ENCODE measurements at places on chromosomes 7 and 10.

DNA sequence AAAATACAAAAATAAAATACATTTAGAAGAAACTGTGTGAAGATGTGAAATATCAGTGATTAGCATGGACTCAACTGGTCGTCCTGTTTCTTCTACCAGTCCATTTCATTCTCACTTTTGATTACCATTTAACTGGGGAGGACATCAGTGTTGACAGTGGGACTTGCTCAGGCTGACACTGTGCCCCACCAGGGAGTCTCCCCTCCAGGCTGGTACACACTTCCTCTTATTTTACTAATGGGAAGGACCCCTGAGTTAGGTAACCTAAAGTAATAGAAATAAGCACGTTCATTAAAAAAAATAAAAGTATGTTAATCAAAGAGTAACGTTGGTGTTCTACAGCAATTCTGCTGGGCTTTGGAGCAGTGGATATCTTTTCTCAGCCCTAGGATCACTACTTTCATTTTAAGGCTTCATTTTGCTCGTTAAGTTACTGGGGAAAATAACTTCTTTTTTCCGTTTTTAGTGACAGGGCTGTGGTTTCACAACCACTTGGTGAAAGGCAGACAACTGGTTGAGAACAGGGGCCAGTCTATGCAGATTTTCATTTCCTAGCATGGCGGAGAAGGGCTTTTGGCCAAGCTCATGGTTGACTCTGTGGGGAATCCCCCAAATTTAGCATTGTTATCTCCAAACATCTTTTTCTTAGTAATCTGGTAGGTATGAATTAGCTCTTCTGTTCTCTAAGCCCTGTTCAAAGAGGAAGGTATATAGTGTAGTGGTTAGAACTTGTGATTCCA is 2.1 kb downstream of the SNX10 start:
- no peak for DNase-seq

- DNase-seq: no peak
Measured at GRCh38 chr7:137579913-137580640, 236.5 kb upstream of the PTN start.

DNA sequence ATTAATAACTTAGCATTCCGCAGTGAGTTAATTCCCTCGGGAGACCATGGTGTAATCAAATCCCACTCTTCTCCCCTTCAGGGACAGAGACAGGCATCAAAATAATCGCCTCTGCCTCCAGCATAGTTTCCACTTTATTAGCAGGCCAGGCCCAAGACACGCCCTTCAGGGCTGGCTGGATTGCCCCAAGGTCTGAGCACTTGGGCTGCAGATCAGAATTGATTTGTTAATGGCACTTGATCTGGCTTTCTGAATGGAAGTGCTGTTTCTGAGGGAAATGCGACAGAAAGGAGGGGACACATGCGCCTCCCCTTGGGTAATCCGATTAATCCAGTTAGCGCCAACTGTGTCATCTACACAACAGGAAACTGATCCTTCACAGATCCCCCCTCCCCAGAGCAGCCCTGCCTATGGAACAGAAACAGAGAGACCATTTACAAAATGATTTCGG is 15.6 kb downstream of the CHAT start:
- DNase-seq: no peak

DNA sequence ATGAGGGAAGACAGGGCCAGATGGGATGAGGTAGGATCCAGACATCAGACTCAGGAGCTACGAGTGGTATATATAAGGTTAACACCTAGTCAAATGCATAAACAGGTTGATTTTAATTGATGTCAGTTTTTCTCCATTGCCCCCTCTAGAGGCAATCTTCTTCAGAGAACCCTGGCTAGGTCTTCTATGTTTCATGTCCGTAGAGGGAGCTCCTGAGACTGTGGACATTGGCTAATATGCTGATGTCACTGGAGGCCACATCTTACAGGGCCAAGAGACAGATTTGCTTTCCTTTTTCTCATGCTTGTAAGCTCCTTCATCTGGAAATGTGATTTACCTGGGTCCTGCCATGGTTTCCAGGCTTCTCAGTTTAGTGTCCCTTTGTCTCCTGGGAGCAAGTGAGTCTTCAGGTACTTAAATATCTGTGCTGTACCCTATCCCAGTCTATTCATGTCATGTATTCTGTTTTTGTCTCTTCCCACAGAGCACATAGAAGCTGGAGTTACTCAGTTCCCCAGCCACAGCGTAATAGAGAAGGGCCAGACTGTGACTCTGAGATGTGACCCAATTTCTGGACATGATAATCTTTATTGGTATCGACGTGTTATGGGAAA is 161.6 kb upstream of the PRSS1 start:
- no peak for DNase-seq

GRCh38 chr7:77738871-77739270 is 42.6 kb downstream of the RSBN1L start:
- no peak for DNase-seq

DNA sequence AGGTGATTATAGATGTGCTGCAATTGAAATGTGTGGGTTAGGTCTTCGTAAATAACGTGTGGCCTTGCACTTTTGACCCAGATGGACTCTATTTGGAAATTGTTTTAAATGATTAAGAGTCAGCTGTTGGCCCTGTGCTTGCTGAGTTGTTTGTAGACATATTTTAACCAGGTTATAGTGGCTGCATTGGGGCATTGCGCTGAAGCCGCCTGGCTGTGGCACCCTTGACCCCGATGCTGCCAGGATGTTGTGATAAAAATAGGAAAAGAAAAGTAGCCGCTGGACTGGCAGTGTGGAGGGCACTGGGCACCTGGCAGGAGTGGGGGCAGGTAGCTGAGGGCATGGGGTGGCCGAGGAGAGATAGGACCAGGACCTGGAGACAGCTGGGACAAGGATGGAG is 13.4 kb downstream of the LRRC27 start:
- no peak for DNase-seq

GRCh38 chr10:101229266-101230182 is at the start of gene LBX1:
TSS of gene LBX1 (minus strand) at chr10:101229463. CDS start at chr10:101228815, 648 bp downstream.
- DNase-seq: no peak

- DNase-seq: no peak
Measured at GRCh38 chr7:151113344-151114150, 27.3 kb downstream of the AGAP3 start.

DNA sequence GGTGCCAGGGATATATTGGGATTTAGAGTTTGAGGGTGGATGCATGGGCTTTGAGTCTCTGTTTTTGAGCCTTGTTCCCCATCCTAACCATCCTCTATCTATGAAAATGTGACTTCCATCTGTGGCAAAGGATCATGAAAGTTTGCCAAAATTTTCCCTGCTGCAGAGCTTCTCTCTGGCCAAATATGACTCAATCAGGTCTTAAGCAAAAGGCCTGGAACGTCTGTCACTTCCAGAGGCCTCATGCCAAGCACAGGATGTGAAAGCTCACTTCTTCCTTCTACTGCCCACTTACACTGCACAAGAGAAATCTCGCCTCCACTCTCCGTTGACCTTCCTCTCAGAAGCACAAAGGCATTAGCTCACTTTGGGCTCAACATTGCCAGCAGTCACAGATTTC is 696.9 kb upstream of the NRP1 start:
- no peak for DNase-seq

DNA sequence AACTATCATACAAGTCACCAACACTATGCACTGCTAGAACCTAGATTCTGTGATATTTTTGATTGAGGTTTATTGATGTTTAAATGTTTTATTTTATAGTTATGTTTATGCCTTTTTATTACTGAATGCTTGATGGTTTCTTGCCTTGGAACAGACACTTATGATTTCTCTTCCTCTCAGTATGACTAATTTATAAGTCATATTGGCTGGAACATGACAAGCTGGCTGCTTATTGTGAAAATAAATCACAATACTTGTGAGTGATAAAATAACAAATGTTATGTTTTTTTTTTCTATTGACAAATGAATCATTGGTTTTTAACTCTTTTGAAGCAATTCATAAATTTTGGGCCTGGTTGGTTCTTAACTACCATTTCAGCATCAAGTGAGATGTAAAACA is 142.0 kb upstream of the MALRD1 start:
- DNase-seq: no peak

- DNase-seq: no peak
Measured at GRCh38 chr10:77131214-77131613, 506.4 kb downstream of the KCNMA1 start.

DNA sequence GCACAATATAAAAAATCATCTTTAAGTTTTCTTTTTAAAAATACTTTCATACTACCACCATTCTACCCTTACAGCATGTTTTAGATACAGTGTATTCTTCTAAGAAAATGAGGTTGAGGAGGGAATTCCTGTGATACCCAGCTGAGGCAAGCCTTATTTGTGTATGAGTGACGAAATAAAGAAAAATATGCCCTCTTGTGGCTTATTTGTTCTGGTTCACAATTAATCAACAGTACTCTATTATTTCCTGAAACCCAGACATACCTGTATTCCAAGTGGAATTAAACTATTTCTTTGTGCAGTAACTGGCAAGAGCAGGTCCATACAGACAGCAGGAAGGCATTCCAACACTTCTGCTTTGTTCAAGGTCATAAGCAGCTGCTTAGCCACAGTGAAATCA is 4.5 kb upstream of the SEMA3D start:
- no peak for DNase-seq

DNA sequence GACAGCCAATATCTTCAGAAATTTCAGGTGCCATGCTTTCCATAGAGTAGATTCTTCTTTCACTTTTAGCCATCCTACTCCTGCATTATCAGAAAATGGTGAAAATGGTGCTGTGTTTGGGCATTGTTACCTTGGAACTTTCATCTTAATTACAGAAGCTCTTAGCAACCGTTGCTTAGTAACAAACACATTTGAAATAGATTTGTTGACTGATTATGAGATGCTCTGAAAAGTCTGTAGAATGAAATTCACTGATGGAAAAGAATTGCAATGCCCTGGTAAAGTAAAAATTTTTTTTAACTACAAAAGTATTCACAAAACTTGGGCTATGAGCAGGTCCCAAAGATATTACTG is 249.3 kb upstream of the NEBL start:
- DNase-seq: no peak

DNA sequence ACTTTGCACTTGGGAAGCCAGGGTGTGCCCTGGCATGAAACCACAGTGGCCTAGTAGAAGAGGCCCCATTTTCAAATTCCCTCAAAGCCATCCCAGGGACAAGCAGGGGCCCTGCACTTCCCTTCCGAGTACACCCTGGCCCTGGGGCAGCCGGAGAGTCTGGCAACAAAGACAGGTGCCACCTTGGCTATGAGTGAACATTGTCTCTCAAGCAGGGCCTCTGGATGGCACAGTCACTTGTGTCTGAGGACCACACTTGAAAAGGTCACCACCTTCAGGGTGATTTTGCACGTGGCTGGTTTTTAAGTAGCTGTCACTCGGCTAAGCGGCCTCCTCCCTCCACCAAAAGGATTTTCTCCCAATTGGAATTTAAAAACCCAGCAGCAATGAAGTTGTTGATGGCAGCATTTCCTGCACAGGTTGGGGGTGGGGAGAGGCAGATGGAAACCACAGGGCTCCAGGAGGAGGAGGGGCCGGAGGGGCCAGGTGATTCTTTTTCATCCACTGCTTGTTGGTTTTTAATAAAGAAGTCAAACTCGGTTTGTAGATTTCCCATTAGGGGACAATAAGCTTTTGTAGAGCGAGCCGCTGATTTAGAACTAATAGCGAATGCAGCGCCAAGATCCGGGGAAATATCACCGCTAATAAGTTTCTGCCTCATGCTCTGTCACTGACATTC is 33.9 kb downstream of the C10orf105 start:
- no peak for DNase-seq

DNA sequence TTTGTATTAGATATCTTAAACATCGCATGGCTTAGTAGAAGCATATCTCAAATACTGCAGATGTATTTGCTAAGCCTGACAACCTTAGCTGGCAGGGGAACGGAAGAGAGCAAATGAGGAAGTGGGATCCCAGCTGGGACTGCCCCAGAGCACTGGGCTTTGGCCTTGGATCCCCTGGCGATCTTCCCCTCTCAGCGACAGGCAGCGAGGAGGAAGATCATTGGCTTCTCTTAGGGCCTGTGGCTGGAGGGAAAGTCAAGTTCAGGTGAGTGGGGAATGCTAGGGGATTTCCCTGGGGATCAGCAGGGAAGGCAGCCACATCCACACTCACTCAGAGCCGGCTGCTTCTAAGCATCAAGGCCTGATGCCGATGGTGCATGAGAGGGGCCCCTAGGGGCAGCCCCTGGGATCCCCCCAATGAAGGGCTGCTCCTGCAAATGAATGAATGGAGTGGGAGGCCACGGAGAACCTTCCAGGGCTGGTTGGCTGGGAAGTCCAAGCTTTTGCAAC is 42.0 kb downstream of the LYZL2 start:
- DNase-seq: no peak

DNA sequence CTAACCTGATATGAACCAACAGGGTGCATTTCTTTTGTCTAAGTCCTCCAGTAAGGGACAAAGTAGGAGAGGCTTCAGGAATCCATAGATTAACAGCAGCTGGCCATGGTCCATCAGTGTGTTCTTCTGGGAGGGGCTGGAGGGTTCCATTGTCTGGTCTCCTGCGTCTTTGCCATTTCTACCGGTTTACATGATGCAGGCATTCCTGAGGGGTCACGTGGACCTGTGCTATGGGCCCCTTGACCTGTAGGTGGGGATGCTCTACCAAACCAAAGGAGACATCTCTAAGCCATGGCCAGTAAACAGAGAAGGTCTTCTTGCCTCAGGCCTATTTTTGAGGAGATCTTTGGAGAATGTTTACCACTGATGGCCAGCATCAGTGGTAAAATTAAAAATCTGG is 28.7 kb upstream of the HABP2 start:
- no peak for DNase-seq

GRCh38 chr10:94005050-94005449 is 11.3 kb downstream of the PLCE1 start:
- no peak for DNase-seq

- DNase-seq: no peak
Measured at GRCh38 chr7:91462316-91462715, 198.1 kb downstream of the FZD1 start.

DNA sequence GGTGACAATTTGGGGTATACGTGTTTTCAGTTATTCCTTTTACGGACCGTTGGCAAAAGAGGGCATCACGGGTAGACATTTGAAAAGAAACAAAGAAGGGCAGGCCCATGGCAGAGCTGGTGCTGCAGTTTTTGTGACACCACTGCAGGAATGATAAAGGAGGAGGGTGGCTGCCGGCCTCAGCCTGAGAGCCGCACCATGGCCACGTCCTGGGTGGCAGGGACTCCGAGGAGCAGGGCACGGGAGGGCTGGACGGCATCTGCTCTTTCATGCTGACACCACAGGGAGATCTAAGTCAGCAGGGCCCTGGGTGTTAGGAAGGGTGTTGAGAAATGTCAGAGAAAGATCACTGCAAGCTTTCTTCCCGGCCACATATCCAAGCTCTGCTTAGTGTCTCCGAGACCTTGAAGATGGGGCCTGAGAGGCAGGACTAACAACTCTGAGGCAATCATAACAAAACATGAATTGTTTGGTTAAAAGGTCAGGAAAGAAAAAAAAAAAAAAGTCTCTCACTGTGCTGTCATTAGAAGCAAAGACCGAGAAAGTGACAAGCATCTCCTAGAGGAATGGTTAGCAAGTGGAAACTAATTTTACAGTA is 36.6 kb downstream of the INSYN2A start:
- no peak for DNase-seq
